Activated CD4-positive, alpha-beta T cell treated with anti-CD3 and anti-CD28 coated beads, Interleukin-2, amount 10 ng/mL, durations not matched to agents 24 days and 14 days (primary cell): ENCODE measurements at places on chromosomes 16 and 17. TPM values are rescaled to one million over a fixed set of nuclear protein-coding genes. Genes with fewer than 3 reads are reported as not detected.

GRCh38 chr17:32286518-32286900 is 20.9 kb downstream of the RHBDL3 start:
- peaks cover 20% of the 10 kb centered on the region for H3K27me3 ChIP-seq
- H3K27ac ChIP-seq, result no peak overlapping the region
- no peaks in the 10 kb centered on the region for H3K4me1 ChIP-seq
- H3K4me3 ChIP-seq, result no peak overlapping the region
- DNase-seq, result no peak

Gene ADORA2B
- 1.9 and 3.1 TPM in 2 replicates for total RNA-seq

DNA sequence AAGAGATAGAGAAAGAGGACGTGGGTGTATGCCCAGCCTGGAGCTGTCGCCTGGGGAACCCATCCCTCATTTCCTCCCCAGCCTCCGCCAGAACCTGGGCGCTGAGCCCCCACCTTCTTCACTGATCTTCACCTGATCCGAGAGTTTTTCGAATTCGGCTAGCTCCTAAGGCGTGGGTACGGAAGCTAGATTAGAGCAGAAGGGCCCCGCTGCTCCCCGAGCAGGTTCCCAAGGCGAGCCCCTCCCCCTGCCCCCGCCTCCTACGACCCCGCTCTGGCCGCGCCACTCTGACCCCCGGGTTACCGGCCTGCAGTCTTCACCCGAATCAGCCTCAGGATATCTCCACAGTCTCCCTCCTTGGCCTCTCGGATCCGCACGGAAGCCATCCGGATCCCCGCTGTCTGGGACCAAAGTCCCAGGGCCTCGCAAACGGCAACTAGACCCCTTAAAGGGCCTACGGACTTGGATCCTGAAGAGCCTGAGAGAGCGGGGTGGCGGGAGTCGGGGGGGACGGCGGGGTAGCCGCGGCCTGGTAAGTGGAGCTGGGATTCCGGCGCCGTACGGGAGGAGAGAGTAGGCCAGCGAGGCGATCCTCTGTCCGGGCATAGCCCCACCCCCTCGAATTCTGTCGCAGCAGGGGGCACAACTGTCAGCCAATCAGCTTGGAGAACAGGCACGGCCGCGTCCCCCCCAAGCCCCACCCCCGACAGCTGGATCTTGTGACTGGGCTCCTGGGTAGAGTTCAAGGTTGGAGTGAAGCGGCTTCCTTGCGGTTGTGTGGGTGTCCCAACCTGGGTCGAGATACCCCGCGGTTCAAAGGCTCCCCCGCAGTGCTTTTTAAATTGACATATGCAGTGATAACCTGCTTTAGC is at the start of gene SAT2:
SAT2 (minus strand) TSS at position 572 of the 872 bp plus-strand sequence; CDS start at position 386, 186 bp downstream.
- peak within 1 kb of the TSS; percentile 80 for H3K27ac ChIP-seq
- peaks cover 5% of the 10 kb centered on the region for H3K36me3 ChIP-seq
- H3K27me3 ChIP-seq, result peaks cover 1% of the 10 kb centered on the region
- H3K4me1 ChIP-seq, result peaks cover 11% of the 10 kb centered on the region
- peak; percentile 94 for DNase-seq

GRCh38 chr17:48111937-48112241 is 4.3 kb downstream of the SNX11 start:
- peak overlapping the region; percentile 35 for H3K4me3 ChIP-seq
- H3K27me3 ChIP-seq, result no peaks in the 10 kb centered on the region
- peaks cover 24% of the 10 kb centered on the region for H3K36me3 ChIP-seq
- no peak for DNase-seq

DNA sequence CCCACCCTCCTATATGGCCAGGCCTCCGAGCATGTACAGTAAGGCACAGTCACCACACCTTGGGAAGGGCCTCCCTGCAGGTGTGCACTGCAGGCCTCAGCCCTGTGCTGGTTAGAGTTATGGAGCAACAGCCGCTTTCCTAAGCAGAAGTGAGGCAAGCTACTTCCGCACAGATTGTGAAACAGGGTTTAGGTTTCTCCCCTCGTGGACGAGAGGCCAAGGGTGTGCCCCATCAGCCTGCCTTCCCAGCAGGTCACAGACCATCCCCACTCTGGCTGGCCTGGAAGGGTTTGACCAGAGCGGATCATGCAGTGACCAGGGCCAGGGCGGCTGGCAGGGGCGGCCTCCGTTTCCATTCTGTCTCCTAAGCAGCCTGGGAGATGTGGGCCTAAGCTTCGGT is 4.7 kb downstream of the MSRB1 start:
- DNase-seq, result no peak
- peaks cover 8% of the 10 kb centered on the region for H3K4me1 ChIP-seq
- peaks cover 14% of the 10 kb centered on the region for H3K36me3 ChIP-seq
- no peaks in the 10 kb centered on the region for H3K27me3 ChIP-seq

Gene GRIN2A
- total RNA-seq, result not detected in 2 replicates

- H3K4me1 ChIP-seq, result peaks cover 2% of the 10 kb centered on the region
- no peak overlapping the region for H3K27ac ChIP-seq
- H3K27me3 ChIP-seq, result peaks cover 11% of the 10 kb centered on the region
Measured at GRCh38 chr17:30041551-30041950, 75.1 kb upstream of the NSRP1 start.

Gene TBC1D3G
- not detected in 2 replicates for total RNA-seq

GRCh38 chr16:81467815-81468214 is 23.2 kb downstream of the CMIP start:
- H3K4me1 ChIP-seq, result peaks cover 49% of the 10 kb centered on the region
- H3K4me3 ChIP-seq, result no peak overlapping the region
- peak overlapping the region; percentile 69 for H3K27ac ChIP-seq
- no peaks in the 10 kb centered on the region for H3K27me3 ChIP-seq

DNA sequence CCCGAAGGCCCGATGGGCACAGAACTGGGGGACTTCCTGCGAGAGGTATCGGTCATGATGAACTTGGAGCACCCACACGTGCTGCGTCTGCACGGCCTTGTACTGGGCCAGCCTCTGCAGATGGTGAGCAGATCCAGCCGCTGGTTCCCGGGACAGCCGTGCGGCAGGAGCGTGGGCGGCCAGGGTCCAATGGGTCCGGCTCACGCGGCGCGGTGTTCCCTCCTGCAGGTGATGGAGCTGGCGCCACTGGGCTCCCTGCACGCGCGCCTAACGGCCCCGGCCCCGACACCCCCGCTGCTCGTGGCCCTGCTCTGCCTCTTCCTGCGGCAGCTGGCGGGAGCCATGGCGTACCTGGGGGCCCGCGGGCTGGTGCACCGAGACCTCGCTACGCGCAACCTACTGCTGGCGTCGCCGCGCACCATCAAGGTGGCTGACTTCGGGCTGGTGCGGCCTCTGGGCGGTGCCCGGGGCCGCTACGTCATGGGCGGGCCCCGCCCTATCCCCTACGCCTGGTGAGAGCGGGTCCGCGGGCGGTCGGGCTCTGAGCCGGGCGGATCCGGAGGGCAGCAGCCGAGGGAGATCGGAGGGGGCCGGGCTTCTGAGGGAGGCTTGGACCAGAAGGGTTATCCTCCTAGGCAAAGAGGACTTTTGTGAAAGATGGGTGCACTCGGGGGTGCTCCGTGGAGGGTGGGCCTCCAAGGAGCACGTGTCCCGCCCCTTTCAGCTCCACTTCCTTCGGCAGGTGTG is 3.0 kb downstream of the TNK1 start:
- H3K36me3 ChIP-seq, result peaks cover 3% of the 10 kb centered on the region
- H3K27me3 ChIP-seq, result peaks cover 31% of the 10 kb centered on the region
- peaks cover 4% of the 10 kb centered on the region for H3K4me1 ChIP-seq
